Activated naive CD8-positive, alpha-beta T cell treated with anti-CD3 and anti-CD28 coated beads, Interleukin-2, amount 50 U/mL, for 24 hours (primary cell): ENCODE measurements at places on chromosomes 2 and 18.

DNA sequence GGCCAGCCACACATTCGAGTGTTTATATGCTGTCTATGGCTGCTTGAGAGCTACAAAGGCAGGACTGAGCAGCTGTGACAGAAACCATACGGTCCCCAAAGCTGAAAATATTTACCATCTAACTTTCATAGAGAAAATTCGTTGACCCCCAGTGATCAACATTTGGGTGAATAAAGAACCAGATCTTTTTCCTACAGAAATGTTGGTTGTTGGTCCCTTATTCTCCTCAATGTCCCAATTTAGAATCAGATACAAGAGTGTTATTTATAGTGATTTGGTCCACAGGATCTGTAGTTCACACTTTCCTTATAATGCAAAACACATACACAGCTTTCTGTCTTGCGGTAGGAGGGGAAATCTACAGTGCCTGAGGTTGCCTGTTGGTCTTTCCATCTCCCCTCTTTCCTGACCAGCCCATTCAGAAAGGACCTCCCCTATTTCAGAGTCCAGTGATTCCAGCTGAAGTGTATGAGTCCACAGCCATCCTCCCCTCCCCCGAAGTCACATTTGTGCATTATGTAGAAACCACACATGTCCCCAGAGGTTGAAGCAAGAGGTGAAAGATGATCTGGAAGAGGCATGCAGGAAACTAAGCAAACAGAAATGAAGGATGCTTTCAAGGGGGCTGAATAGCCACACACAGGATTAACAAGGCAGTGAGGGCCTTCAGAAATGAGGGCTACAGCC, 61.9 kb downstream of the SPRED2 start:
- no peak for DNase-seq

GRCh38 chr2:239302808-239303557, 97.8 kb downstream of the HDAC4 start:
- DNase-seq = no peak

- DNase-seq = no peak
Measured at GRCh38 chr2:183463821-183464220, 339.6 kb downstream of the NUP35 start.

- DNase-seq = no peak
Measured at GRCh38 chr18:54551590-54551989, 39.5 kb upstream of the DYNAP start.

DNA sequence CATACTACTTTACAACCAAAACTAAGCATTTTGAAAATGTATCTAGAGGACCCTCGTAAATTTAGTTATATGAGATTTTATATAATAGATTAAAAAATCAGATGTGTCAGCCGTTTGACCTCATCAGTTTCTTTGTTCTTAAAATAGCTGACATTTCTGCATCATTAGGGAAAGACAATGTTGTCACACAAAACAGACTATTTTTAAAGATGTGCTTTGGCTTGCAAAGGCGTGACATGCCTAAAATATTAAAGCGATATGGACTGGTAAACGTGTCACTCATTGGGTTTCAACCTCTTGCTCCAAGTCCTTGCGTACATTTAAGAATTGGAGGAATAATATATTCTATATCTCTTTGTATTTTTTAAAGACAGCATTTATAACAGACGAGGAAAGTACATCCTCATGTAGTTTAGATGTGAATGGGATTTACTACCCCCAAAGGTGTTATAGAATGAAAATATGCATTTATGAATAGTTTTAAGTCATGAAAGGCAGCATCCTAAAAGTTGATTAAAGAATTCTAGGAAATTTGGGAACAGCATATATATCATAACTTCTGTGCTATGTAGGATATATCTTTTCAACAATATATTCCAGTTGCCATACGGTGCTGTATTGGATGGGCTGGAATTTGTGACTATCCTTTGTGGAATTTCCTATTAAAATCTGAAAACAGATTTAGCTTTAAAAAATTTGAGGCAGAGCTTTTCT, 3.8 kb downstream of the MYL12A start:
- no peak for DNase-seq
